Renal cortex interstitium (tissue), 15 donors: ENCODE measurements at places on chromosomes 13 and 19. TPM values are rescaled to one million over a fixed set of nuclear protein-coding genes. Genes with fewer than 3 reads are reported as not detected.

- DNase-seq: no peak
Measured at GRCh38 chr13:20706661-20707060, 3.2 kb downstream of the IL17D start.

- DNase-seq: no peak
Measured at GRCh38 chr13:85694992-85695391, 104.2 kb downstream of the SLITRK6 start.

GRCh38 chr13:33205804-33206221 lies 79.7 kb downstream of the STARD13 start:
- DNase-seq: no peak

DNA sequence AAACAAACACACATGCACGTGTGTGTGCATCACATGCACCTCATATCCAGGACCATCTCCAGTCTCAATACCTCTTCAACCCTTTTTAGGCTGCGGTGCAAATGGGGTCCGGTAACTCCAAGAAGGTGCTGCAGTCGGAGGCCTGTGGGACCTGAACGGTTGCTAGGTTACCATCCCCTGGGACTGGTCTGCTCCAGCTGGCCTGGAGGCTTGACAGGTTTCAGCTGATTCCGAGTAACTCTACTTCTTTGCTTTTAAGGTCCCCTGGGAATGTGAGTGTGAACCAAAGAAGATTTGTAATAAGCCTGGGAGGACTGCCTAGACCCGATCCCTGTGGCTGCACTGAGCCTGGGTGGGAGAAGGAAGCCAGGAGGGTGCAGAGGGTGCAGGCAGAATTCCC lies 117.5 kb downstream of the CCNA1 start:
- DNase-seq: no peak

GRCh38 chr19:16283210-16284061 lies 41.2 kb upstream of the KLF2 start:
- peak; percentile 26 for DNase-seq

DNA sequence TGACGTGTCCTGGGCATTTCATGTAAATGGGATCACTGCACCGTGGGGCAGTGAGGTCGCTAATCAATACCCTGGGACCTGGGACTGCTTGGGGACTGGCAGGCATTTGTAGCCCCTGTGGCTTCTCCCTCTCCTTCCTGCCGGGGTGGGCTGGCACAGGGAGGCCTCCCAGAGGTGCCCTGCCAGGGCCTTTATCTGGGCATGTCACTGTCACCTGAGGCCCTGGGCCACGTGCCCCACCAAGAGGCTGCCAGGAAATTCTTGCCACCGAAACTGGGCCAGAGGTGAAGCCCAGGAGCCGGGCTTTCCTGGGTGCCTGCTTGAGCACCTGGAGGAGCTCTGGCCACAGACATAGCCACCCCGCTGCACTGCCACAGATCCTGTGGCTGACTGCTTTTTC lies 1.8 kb upstream of the NMRK2 start:
- DNase-seq: no peak

DNA sequence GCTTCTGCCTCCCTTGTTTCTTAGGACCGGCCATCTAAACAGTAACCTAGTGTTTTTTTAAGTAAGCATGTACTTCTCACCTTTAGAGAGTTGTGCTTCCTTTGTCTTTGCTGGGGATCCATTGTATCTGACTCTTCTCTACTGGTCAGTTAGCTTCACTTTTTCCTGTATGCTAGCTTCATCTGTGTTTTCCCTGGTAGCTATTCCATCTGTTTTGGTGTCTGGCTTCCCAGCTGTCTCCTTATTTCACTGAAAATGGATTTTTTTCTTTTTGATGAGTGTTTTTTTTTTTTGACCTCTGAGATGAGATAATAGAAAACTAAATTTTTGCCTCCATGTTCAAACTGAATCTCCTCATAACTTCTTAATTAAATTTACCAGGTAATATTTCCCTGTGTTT lies 637.0 kb upstream of the SLC10A2 start:
- no peak for DNase-seq

GRCh38 chr13:96020155-96020575 lies 33.0 kb downstream of the UGGT2 start:
- DNase-seq: peak; percentile 35

GRCh38 chr13:40061466-40062450 lies 406.3 kb downstream of the COG6 start:
- no peak for DNase-seq

GRCh38 chr13:98270819-98271218 lies 93.8 kb upstream of the RNF113B start:
- no peak for DNase-seq

- no peak for DNase-seq
Measured at GRCh38 chr13:106010836-106011235, 524.6 kb downstream of the EFNB2 start.

GRCh38 chr13:73937441-73937840 lies 196.8 kb downstream of the KLF12 start:
- no peak for DNase-seq

DNA sequence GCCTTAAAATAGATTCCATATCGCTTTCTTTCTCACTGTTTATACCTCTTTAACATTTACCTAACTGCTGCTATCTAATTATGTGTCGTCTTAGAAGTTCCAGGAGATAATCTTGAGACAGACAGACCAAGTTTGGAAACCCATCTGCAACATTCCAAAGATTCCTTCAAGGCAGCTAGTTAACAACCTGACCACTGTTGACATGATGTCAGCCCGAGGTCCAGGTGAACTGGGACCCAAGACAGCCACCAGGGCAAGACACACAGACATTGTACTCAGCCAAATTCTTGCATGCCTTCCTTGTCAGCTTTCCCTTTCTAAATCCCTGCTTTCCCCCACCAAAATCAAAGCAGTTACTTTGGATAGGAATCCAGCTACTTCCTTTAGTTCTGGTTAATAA lies 1476.5 kb upstream of the PRR20A start:
- DNase-seq: no peak

DNA sequence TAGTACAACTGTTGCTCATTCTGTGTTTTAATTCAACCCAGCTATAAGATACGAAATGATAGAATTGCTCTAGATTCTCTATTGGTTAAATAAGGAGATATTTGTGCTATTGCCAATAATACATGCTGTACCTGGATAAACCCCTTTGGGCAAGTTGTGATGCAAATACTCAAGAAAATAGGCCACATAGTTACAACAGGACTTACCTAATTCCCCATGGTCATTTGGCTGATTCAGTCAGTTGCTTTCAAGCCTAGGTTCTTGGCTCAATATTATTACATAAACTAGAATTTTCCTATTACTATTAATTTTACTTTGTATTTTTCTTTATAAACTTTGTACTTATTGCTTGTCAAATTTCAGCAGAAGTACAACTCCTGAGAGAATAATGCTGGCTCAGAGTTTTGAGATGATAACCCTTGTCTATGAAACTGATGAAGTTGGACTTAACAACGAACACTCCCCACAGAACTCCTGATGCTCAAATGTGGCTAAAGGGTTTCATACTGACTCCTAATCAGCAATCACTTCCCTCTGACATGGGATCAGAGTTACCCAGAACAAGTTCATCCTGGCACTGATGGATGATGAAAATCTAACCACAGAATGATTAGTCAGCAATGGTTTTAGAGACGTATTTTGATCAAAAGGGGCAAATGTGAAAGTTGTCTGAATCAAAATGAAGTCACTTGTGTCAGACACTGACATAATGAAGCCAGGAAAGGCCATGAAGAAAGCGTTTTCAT lies 221.1 kb downstream of the ITGBL1 start:
- no peak for DNase-seq

DNA sequence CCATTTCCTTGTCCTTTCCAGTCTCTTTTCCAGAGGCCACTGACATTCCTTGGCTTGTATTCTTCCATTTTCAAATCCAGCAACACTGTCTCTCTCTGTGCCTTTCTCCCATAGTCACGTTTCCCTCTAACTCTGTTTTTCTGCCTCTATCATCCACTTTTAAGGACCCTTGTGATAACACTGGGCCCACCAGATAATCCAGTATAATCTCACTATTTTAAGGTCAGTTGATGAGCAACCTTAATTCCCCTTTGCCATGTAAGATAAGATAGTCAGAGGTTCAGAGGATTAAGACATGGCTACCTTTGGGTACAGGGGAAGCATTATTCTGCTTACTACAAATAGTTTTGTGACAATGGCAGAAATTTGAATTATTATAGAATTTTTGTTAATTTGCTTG lies 45.7 kb upstream of the N4BP2L1 start:
- DNase-seq: no peak

- DNase-seq: no peak
Measured at GRCh38 chr19:9018163-9018875, 8.1 kb upstream of the MUC16 start.

DNA sequence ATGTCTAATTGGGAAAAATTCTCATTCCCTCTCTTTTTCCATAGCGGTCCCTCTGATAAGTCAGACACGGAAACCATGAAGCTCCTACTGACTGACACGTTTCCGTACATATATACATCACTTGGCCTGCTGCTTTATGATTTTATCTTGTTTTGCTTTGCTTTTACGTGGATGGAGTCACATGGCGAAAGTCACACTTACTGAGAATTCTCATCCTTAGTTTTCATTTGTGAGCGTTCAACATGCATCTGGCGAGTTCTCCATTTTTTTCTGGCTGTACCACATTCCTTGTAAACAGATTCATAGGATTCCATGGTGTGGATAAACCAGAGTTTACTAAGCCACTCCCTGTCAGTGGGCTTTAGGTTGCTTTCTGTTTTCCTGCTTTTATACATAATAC lies 21.2 kb downstream of the PGPEP1 start:
- DNase-seq: no peak

DNA sequence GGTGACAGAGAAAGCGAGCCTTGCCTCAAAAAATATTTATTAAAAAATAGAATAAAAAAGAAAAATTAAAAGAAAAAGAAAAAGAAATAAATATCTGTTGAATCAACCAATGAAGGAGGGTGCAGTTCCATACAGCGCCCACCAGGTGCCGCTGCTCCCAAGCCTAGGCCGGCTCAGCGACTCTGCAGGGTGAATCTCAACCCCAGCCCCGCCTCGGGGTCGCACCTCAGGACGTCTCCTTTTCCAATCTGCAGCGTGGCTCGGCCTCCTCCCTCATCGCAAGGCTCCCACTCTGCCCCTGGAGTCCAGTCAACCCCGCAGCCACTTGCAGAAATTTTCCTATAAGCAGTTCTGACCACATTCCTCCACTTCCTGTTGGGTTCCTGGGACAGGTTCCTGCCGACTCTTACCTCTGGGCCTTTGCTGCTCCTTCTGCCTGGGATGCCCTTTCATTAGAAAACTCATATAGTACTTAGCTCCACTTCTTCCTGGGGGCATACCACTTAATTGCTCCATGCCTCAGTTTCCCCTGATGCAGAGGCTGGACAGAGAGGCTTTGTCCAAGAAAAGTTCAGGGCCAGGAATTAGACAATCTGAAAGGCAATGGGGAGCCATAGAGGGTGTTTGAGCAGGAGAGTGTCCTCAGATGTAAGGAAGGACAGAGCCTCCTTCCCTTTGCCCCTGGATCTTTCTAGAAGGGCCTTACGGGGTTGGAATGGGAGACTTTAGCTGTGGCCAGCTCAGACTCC lies 24.3 kb downstream of the NFILZ start:
- DNase-seq: no peak

- DNase-seq: no peak
Measured at GRCh38 chr13:77345150-77345780, 18.4 kb upstream of the MYCBP2 start.

- no peak for DNase-seq
Measured at GRCh38 chr13:38417727-38418126, 68.1 kb downstream of the UFM1 start.

GRCh38 chr19:16095071-16095571 lies 16.6 kb upstream of the RAB8A start:
- DNase-seq: no peak

- no peak for DNase-seq
Measured at GRCh38 chr19:3534375-3535234, 4.4 kb upstream of the TEKTIP1 start.

DNA sequence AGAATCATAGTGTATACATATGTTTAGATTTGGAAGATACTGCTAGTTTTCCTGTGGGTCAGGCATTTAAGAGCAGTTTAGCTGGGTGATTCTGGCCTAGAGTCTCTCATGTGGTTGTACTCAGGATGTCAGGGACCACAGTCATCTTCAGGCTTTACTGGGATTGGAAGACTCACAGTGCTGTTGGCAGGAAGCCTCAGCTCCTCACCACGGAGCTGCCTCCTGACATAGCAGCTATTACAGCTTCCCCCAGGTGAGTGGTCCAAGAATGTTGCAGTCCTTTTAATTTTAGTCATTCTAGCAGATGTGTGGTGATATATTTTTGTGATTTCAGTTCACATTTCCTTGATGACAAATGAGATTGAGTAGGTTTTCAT lies 16.9 kb upstream of the GPR18 start:
- no peak for DNase-seq

GRCh38 chr13:65926750-65927171 lies 1303.4 kb downstream of the PCDH9 start:
- no peak for DNase-seq

DNA sequence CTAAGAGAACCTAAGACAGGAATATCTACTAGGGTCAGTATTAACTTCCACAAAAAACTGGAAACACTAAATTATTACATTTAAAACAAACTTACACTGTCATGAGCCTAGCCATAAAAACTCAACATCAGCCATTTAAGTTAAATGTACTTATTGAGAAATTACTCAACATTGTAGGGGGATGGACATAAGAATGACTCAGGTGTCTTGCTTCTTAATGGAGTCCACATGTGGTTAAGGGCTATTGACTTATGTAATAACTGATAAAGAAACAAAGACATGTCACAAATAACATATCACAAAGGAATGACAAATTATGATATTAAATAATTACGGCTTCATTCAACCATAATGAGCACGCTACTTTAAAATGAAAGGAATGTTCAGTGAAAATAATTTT lies 36.2 kb downstream of the CLDN10 start:
- DNase-seq: no peak

GRCh38 chr13:91369441-91369831 lies 21.9 kb downstream of the MIR17HG start:
- DNase-seq: no peak

- DNase-seq: no peak
Measured at GRCh38 chr13:22757530-22758120, 423.2 kb upstream of the SGCG start.

GRCh38 chr13:108551674-108552073 lies 77.7 kb upstream of the MYO16 start:
- no peak for DNase-seq

GRCh38 chr19:6516018-6516658 lies 14.0 kb upstream of the TUBB4A start:
- peak; percentile 86 for DNase-seq

Gene CGB3
- polyA plus RNA-seq: not detected

Gene CCDC169
- polyA plus RNA-seq: 5.9 TPM

Gene OR7D2
- 0.16 TPM for polyA plus RNA-seq

Gene FGF21
- not detected for polyA plus RNA-seq

Gene GPC5
- 4.5 TPM for polyA plus RNA-seq

Gene NCR1
- not detected for polyA plus RNA-seq

Gene GADD45GIP1
- 27.4 TPM for polyA plus RNA-seq

Gene ZNF154
- polyA plus RNA-seq: 26.3 TPM

Gene CASP14
- polyA plus RNA-seq: not detected

Gene IGLON5
- polyA plus RNA-seq: 4.6 TPM

Gene ZNF625
- 16.4 TPM for polyA plus RNA-seq

Gene DIRAS1
- 3.5 TPM for polyA plus RNA-seq
